Upper lobe of right lung (tissue), 1 donor: ENCODE measurements at places on chromosomes 13 and 19. TPM values are rescaled to one million over a fixed set of nuclear protein-coding genes. Genes with fewer than 3 reads are reported as not detected.
A peak's percentile ranks its signal among the peaks of the same experiment; 100 is the strongest.

GRCh38 chr13:23715762-23716235 is 145.6 kb downstream of the TNFRSF19 start:
- no peak overlapping the region for H3K27ac ChIP-seq
- H3K4me1 ChIP-seq: no peaks in the 10 kb centered on the region
- peak; percentile 69 for DNase-seq
- no peaks in the 10 kb centered on the region for H3K27me3 ChIP-seq

GRCh38 chr13:71005919-71006318 is 861.1 kb downstream of the DACH1 start:
- no peak overlapping the region for H3K4me3 ChIP-seq
- no peaks in the 10 kb centered on the region for H3K36me3 ChIP-seq
- DNase-seq: no peak
- no peaks in the 10 kb centered on the region for H3K4me1 ChIP-seq

GRCh38 chr19:40703029-40703755 is 12.7 kb upstream of the NUMBL start:
- no peaks in the 10 kb centered on the region for H3K4me1 ChIP-seq
- H3K27me3 ChIP-seq: no peaks in the 10 kb centered on the region
- no peak overlapping the region for H3K27ac ChIP-seq
- no peak overlapping the region for H3K4me3 ChIP-seq
- DNase-seq: no peak

- peaks cover 87% of the 10 kb centered on the region for H3K36me3 ChIP-seq
- H3K27ac ChIP-seq: no peak overlapping the region
- H3K27me3 ChIP-seq: no peaks in the 10 kb centered on the region
Observed at GRCh38 chr19:16208064-16208759, 10.5 kb downstream of the AP1M1 start.

- H3K4me1 ChIP-seq: peaks cover 22% of the 10 kb centered on the region
- no peaks in the 10 kb centered on the region for H3K36me3 ChIP-seq
- no peaks in the 10 kb centered on the region for H3K27me3 ChIP-seq
- H3K4me3 ChIP-seq: peak overlapping the region; percentile 96
- H3K27ac ChIP-seq: peak overlapping the region; percentile 99
Observed at GRCh38 chr19:13154241-13154778, 4.1 kb downstream of the IER2 start.

- H3K27ac ChIP-seq: no peak overlapping the region
- H3K36me3 ChIP-seq: no peaks in the 10 kb centered on the region
- peak; percentile 64 for DNase-seq
- no peaks in the 10 kb centered on the region for H3K4me1 ChIP-seq
- no peak overlapping the region for H3K4me3 ChIP-seq
Observed at GRCh38 chr19:3783660-3784584, 2.3 kb downstream of the MATK start.

GRCh38 chr13:113840541-113841352 is 23.1 kb downstream of the GAS6 start:
- H3K27me3 ChIP-seq: no peaks in the 10 kb centered on the region
- H3K4me1 ChIP-seq: peaks cover 43% of the 10 kb centered on the region
- DNase-seq: peak; percentile 58
- peaks cover 2% of the 10 kb centered on the region for H3K36me3 ChIP-seq
- peak overlapping the region; percentile 36 for H3K27ac ChIP-seq

Gene PTPRS
- 131 TPM for total RNA-seq

Gene CHAMP1
- 17.8 TPM for total RNA-seq

Gene FFAR2
- total RNA-seq: 2.6 TPM

Gene POLR2I
- 37.6 TPM for total RNA-seq

Gene LPAR2
- 23.5 TPM for total RNA-seq
